Body of pancreas (tissue), 4 donors: ENCODE measurements at places on chromosomes 12 and 14. TPM values are rescaled to one million over a fixed set of nuclear protein-coding genes. Genes with fewer than 3 reads are reported as not detected.

The PLEKHD1 gene
- total RNA-seq: under 0.01 TPM

- H3K36me3 ChIP-seq: no peaks in the 10 kb centered on the region
- no peaks in the 10 kb centered on the region for H3K27me3 ChIP-seq
- H3K4me3 ChIP-seq: no peak overlapping the region
- no peak for DNase-seq
- H3K4me1 ChIP-seq: no peaks in the 10 kb centered on the region
These were observed 100.5 kb upstream of the TMCC3 start for GRCh38 chr12:94750864-94751263.

GRCh38 chr12:69512820-69513219 lies 42.6 kb downstream of the FRS2 start:
- no peak overlapping the region for H3K4me3 ChIP-seq
- H3K27me3 ChIP-seq: no peaks in the 10 kb centered on the region
- no peak for DNase-seq
- H3K36me3 ChIP-seq: no peaks in the 10 kb centered on the region
- no peak overlapping the region for H3K27ac ChIP-seq

- H3K36me3 ChIP-seq: no peaks in the 10 kb centered on the region
- no peak overlapping the region for H3K4me3 ChIP-seq
- H3K4me1 ChIP-seq: no peaks in the 10 kb centered on the region
- no peaks in the 10 kb centered on the region for H3K27me3 ChIP-seq
- H3K27ac ChIP-seq: no peak overlapping the region
- DNase-seq: no peak
These were observed 14.2 kb downstream of the FAM161B start for GRCh38 chr14:73935666-73936065.

DNA sequence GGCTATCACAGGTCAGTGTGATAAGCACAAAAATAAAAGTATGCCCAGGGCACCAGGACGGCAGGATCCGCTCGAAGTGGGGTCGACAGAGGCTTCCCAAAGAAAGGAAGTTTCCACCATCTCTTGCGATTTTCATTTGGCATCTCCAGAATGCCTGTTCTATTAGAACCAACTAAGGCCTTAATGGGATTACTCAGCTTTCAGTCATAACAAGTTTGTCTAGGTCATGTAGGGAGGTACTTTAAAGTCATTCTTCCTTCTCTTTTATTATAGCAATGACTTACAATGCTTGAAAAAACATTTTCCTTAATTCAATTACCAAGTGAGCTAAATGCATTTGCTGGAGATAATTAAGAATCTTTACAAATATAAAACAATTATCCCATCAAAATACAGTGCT lies 83.6 kb upstream of the DIO3 start:
- DNase-seq: no peak
- H3K36me3 ChIP-seq: no peaks in the 10 kb centered on the region
- no peak overlapping the region for H3K4me3 ChIP-seq
- H3K27me3 ChIP-seq: no peaks in the 10 kb centered on the region
- peaks cover 50% of the 10 kb centered on the region for H3K4me1 ChIP-seq
- H3K27ac ChIP-seq: peak overlapping the region; percentile 95

The LRFN5 gene
- total RNA-seq: 0.52 TPM

DNA sequence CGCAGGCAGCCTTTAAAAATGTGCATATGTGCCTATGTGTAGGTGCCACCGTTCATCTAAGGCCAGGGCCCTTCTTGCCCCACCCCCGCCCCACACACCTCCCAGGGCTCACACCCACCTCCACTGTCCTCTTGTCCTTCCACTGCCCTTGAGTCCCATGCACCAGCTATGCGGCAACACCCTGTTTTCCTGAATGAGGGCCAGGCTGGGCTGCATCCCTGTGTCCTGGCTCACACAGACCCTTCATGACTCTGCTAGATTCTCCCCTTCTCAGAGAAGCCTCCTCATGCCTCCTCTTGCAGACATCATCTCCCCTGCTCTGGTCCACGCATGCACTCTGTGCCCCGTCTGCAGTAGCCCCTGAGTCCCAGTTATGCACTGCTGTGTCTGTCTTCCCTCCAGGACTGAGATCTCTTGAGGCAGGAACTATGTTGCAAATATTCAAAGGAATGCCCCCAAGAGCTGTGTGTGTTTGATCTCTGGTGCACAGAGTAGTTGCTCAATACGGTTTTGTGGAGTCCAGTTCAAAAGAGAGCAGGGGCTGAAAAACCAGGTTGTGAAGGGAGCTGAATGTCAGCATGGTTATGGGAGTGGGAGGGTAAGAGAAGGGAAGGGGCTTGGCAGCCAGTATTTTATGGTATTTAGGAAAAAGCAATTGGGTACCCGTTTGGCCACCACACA lies 47.3 kb upstream of the ESRRB start:
- no peaks in the 10 kb centered on the region for H3K36me3 ChIP-seq
- H3K4me3 ChIP-seq: no peak overlapping the region
- H3K4me1 ChIP-seq: no peaks in the 10 kb centered on the region
- H3K27me3 ChIP-seq: no peaks in the 10 kb centered on the region

DNA sequence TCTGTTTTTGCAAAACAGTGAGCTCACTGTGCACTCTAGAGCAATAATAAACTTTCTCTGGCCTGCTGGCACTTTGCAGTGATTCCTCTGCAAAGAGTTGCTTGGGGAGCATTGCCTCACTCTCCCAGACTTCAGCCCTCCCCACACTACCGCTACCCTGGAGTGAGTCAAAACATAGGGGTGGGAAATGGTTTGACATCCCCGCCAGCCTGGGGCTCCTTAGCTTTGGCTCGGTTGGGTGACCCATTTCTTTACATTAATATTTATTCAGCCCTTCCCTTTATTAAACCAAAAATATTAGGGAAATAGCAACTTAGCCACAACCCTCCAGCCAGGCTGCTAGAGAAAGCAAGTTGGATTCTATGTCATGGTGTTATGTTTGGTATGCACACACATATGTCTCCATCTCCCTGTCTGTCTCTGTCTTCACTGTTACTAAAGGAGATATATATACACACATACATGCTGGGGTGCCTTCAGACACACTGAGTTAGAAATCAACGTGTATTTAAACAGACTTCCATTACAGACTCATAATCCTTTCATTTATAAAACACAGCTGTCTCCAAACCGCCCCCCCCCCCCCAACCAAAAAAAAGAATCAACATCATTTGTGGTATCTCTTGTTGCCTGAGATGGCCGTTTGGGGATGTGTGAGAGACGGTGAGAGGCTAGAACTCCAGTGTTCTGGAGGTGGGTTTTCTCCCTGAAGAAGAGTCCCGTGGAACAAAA lies 3.4 kb upstream of the IRF2BPL start:
- peaks cover 77% of the 10 kb centered on the region for H3K4me1 ChIP-seq
- H3K36me3 ChIP-seq: no peaks in the 10 kb centered on the region
- no peak overlapping the region for H3K4me3 ChIP-seq
- H3K27ac ChIP-seq: peak overlapping the region; percentile 99
- peak; percentile 54 for DNase-seq
- H3K27me3 ChIP-seq: no peaks in the 10 kb centered on the region

DNA sequence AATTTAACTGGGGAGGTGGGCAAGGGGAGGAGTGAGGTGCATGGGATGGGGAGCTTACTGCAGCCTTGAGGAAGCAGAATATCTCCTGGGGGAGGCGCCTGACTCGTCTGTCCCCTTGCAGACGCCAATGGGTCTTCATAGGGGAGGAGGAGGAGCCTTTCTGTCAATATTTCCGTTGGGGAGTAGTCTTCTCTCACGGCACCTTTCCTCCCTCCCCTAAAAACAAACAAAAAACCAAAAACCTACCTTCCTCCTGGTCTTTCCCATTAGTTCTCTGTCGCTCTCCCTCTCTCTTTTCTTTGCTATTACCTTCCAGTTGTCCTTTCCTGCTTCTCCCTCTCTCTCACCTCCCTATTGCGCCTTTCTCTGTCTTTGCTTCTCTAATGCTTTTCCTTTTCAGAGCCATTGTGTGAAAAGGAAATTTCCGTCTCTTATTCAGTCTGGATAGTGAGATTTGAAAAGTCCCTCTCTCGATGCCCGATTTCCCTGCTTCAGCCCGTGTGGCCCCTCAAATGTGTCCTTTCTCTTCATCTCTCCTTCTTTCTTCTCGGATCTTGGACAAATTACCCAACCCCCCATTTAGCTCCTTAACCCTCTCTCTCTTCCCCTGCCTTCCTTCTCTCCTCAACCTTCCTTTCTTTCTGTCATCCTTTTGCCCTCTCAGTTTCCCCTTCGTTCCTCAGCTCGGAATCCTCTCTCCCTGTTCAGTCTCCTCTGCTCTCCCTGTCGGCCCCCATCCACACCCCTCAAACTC lies 5.9 kb downstream of the GPR84 start:
- H3K27me3 ChIP-seq: no peaks in the 10 kb centered on the region
- no peak for DNase-seq
- peak overlapping the region; percentile 76 for H3K27ac ChIP-seq
- peaks cover 68% of the 10 kb centered on the region for H3K4me1 ChIP-seq

The SLC7A8 gene
- 18.2 TPM for total RNA-seq

The NUAK1 gene
- total RNA-seq: 9.1 TPM

DNA sequence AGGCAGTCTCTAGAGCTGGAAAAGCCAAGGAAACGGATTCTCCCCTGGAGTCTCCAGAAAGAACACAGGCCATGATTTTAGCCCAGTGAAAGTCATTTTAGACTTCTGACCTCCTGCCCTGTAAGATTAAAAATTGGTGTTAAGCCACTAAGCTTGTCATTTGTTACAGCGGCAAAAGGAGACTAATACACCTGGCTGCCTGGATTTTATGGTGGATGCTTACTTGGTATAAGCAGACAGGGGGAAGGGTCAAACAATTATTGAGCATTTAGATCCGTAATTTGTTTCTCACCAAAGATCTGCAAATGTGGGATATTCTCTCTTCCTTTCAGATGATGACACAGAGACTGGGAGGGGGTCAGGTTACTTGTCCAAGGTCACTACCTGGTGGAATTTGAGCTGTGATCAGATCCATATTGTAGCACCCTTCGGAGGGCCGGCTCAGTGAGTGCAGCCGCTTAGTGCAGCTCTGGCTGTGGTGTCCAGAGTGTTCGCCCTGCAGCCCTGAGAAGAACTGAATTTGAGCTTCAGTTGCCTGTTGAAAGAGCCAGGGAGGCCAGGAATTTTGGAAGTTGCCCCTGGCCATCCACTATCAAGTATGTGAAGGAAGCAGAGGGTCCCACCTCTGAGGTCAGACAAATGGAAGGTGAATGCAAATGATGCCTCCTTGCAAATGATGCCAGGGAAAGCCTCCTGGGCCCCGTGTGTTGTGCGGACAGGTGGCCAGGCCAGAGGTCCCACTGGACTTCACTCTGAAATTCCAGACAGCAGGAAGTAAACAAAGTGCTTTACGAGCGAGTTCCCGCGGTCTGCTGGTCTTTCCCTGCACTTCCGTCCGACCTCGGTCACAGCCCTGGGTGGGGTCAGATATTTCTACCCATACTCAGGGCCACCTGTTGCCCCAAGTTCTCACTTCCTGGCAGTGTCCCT lies 15.1 kb downstream of the GLRX5 start:
- H3K27me3 ChIP-seq: no peaks in the 10 kb centered on the region
- no peak overlapping the region for H3K27ac ChIP-seq
- H3K36me3 ChIP-seq: no peaks in the 10 kb centered on the region
- DNase-seq: no peak
- H3K4me1 ChIP-seq: no peaks in the 10 kb centered on the region

- no peak overlapping the region for H3K27ac ChIP-seq
- no peak overlapping the region for H3K4me3 ChIP-seq
- DNase-seq: no peak
- H3K27me3 ChIP-seq: no peaks in the 10 kb centered on the region
- H3K4me1 ChIP-seq: no peaks in the 10 kb centered on the region
- no peaks in the 10 kb centered on the region for H3K36me3 ChIP-seq
These were observed 684 bp upstream of the KLRF2 start for GRCh38 chr12:9880532-9881078.

DNA sequence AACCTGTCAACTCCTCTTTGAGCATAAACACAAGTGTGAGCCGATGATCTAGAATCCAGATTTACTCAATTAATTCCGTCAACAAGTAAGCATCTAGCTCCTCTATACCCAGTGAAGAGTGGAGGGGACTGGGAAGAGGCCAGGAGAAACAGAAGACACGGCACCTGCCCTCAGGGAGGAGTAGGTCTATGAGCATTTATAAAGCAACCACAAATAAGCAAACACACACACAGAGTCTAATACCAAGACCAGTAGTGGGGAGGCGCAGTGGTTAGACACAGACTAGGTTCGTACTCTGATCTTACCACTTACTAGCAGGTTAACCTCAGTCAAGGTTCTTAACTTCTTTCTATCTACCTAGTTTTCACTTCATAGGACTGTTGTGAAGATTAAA lies 5.9 kb upstream of the FOXN3 start:
- no peaks in the 10 kb centered on the region for H3K36me3 ChIP-seq
- no peak overlapping the region for H3K4me3 ChIP-seq
- no peaks in the 10 kb centered on the region for H3K27me3 ChIP-seq

The ARHGAP9 gene
- 18.9 TPM for total RNA-seq

- no peak overlapping the region for H3K4me3 ChIP-seq
- no peaks in the 10 kb centered on the region for H3K36me3 ChIP-seq
- peaks cover 10% of the 10 kb centered on the region for H3K4me1 ChIP-seq
These were observed 285.3 kb downstream of the DPF3 start for GRCh38 chr14:72608391-72609204.

DNA sequence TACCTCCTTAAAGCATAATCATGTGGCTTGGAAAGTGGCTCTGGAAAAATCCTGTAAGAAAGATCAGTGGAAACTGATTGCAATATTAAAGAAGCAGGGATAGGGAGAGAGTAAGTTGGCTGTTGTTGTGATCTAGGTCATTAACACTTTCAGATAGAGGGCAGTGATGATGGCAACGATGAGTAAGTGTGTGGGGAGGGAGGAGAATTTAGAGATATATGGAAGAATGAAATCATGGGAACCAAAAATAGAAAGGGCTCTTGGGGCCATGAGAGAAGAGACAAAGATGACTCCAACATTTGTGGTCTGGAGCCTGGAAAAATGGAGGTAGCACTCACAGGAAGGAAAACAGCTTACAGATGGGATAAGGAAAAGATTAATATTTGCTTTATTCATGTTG lies 23.3 kb downstream of the SNRPF start:
- H3K36me3 ChIP-seq: no peaks in the 10 kb centered on the region
- no peaks in the 10 kb centered on the region for H3K4me1 ChIP-seq
- no peak for DNase-seq

GRCh38 chr12:41656454-41656853 lies 468.3 kb downstream of the PDZRN4 start:
- H3K4me3 ChIP-seq: no peak overlapping the region
- DNase-seq: no peak
- no peaks in the 10 kb centered on the region for H3K27me3 ChIP-seq
- no peaks in the 10 kb centered on the region for H3K36me3 ChIP-seq
- no peaks in the 10 kb centered on the region for H3K4me1 ChIP-seq
- no peak overlapping the region for H3K27ac ChIP-seq

GRCh38 chr14:90924621-90925340 lies 108.6 kb upstream of the TTC7B start:
- DNase-seq: peak; percentile 34
- no peak overlapping the region for H3K4me3 ChIP-seq
- H3K4me1 ChIP-seq: no peaks in the 10 kb centered on the region

- H3K4me3 ChIP-seq: no peak overlapping the region
- H3K27me3 ChIP-seq: no peaks in the 10 kb centered on the region
- H3K36me3 ChIP-seq: no peaks in the 10 kb centered on the region
- DNase-seq: no peak
These were observed 50.4 kb upstream of the LRTM2 start for GRCh38 chr12:1769809-1770494.
